Stimulated activated CD4-positive, alpha-beta T cell treated with anti-CD3 and anti-CD28 coated beads, TNF-alpha, amount 100 ng/mL, for 1 hour (primary cell): ENCODE measurements at places on chromosomes 11 and 22.

DNA sequence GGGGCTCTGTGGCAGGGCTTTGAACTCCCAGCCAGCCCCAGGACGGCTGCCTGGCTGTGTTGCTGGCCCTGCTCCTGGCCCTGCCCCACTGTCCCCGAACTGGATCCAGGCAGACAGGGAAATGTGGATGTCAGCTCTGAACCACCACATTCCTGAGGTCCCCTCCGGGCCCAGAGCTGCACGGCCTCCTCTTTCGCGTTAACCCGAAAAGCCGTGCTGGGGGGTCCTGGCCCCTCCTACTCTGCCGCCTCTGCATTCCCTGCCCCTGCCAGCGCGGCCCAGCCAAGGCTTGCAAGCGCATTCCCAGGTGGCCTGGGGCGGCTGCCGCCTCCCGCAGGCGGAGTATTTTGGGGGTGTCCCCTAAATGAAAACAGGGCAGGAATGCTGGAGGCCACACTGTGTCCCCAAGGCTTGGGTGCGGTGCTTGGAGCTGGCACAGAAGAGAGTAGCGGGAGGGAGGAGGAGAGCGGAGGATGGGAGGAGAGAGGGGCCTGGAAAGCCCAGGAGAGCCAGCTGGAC is 5.4 kb downstream of the LINC01488 start:
- no peak for DNase-seq

- DNase-seq: no peak
Measured at GRCh38 chr11:126640186-126640585, 284.7 kb downstream of the ST3GAL4 start.

DNA sequence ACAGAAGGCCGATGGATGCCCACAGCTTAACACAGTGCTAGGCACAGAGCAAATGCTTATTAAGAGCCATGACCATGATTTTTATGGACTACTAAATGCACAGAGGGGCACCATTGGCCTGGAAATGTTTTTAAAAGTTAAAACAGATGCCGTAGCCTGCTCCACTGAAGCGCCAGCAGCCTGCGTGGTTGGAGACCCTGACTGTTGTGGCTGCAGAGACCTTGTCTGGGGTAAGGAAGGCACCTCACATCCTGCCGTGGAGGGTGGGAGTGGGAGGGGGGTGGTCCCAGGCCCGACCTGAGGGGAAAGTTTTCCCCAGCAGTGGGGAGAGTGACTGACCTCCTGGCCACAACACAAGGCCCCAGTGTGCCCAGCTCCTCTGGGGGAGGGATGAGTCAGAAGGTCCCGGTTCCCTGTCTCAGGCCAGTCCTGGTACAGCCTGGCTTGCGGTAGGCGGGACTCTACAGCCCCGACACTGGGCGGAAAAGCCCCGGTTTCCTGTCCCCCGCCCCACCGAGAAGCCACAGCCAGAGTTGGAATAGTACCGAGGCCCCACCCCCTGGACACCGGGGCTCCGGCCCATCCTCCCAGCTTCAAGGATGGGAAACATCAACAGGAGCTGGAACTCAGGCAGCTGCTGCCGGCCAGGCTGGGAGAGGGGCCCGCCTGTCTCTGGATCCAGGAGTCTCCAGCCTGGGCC is 7.0 kb downstream of the CHST1 start:
- DNase-seq: no peak

DNA sequence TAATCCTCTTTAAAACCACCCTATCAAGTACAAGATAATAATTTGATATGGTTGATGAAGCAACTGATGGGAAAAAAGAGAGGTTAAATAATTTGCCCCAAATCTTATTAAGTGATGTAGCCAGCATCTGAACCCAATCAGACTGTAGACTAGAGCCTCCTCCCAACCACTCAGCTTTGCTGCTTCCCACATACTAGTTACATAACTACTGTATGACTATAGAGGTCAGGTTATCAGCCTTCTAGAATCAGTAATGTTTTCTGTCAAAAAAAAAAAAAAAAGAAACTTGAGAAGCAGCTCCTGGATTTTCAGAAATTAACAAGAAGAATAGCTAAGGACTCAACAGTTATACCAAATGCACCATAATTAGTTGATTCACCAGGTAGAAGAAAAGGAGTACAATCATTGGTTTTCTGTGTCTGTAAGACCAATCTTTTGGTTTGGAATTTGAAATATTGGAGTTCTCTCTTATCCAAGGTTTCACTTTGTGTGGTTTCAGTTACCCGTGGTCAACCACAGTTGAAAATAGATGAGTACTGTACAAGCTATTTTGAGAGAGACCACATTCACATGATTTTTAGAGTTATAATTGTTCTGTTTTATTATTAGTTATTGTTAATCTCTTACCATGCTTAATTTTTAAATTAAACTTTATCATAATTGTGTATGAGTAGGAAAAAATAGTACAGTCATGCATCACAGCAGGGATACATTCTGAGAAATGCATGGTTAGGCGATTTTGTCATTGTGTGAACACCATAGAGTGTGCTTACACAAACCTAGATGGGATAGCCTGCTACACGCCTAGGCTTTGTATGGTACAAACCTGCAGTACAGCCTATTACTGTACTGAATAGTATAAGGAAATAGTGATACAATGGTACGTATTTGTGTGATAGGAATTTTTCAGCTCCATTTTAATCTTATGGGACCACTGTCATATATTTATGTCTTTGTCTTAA is 72.2 kb downstream of the PDHX start:
- no peak for DNase-seq

GRCh38 chr11:14577835-14578529 is 57.8 kb upstream of the PSMA1 start:
- DNase-seq: no peak

DNA sequence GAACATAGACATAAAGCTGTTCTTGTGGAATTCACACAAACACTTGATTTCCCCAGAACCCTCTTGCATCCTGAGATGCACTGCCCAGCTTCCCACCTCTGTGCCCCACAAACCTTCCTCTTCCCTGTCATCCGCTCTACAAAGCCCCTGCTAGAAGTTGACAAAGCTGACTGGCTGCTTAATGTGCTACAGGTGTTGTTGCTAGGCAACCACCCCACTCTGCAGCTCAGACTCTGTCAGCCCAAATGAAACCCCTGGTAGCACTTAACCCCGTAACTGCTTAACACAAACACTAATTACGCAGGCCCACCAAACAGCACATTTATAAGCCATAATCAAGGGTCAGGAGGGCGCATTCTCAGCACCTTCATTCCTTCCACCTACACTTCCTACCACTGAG is 172.0 kb upstream of the CADM1 start:
- DNase-seq: no peak

DNA sequence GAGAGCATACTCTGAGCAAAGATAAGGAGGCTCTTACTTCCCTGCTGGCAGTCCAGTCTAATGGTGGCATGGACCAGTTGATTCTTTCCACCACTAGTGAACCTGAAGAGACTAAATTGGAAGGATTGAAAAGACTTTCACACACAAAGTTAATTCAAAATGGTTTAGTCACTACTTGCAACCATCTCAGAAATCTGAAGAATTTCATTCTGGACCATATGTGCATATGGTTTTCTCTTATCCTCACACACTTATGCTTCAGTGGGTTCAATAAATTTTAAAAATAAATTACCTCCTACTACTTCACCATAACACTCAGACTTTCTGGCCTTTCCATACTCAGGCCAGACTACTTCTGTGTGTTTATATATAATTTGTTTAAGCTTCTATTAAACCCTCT is 44.7 kb downstream of the CADM1 start:
- DNase-seq: no peak

- no peak for DNase-seq
Measured at GRCh38 chr11:93033093-93033492, 63.6 kb downstream of the MTNR1B start.

GRCh38 chr11:67024410-67024809 is 1.5 kb downstream of the SYT12 start:
- DNase-seq: peak; percentile 13

DNA sequence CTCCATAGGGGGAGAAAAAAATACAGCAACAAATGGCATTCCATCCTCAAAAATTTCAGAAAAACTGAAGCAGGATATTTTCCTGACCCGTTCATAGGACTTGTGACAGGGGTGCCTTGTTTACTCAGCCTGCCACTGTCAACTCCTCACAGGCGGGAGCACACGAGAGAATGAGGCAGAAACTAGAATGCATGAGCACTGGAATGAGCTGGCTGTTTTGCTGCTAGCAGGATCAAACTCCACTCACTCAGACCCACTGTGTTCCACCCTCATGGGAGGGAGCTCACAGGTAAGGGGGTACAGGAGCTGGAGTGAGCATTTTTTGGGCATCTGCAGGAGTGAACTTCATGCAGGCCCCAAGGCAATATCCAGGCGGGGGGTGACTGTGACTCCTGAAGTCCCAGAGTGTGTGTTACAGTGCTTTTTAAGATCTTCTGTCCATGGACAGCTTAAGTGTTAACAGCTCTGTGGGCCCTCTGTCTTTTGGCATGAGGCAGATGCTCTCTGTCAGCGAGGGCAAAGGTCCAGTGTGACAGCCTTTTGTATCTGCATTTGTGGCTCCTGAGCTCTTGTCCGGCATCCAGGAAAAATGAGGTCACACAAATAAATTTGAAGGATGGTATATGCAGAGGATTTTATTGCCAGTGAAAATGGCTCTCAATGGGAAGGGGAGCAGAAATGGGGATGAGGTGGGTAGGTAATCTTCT is 905.7 kb upstream of the TENM4 start:
- no peak for DNase-seq

DNA sequence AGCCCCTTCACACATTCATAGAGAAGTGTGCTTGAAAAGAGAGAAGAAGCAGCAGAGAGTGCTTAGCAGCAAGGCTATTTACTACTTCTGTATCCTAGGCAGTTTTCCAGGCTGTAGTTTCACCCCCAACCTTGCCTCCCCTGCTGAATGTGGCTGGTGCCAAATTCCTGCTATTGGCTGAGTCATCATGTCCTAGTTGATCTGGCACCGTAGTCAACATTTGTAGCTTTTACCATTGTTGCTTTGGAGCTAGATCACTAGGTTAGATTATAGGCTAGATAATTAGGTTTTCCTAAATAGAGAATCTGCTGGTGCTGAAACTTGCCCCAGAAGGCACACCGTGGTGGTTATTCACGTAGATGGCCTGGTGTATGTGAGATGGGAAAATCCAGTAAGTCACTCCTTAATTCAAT is 32.7 kb downstream of the ARHGAP42 start:
- DNase-seq: no peak

DNA sequence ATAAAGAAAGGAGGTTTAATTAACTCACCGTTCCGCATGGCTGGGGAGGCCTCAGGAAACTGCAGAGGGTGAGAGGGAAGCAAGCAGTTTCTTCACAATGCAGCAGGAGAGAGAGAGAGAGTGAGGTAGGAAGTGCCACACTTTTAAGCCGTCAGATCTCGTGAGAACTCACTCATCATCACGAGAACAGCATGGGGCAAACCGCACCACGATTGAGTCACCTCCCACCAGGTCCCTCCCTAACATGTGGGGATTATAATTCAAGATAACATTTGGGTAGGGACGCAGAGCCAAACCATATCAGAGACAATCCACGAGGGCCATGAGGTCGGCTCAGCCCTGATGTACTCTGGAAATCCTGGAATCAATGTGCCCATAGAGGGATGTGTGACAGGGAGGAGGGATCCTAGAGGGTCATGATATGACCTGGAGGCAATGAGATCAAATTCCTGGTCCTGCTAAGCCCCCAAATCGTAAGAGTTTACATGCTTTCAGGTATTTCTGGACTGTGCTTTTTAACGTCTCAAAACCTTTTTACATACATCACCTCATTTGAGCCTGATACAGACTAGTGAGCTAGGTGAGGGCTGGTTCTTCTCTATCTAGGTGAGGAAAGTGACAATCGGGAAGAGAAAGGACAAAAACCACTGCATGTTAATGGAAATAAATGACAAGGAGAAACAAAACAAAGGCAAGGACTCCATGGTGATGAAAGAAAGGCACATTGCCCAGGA is 19.5 kb upstream of the RASSF10 start:
- DNase-seq: no peak

DNA sequence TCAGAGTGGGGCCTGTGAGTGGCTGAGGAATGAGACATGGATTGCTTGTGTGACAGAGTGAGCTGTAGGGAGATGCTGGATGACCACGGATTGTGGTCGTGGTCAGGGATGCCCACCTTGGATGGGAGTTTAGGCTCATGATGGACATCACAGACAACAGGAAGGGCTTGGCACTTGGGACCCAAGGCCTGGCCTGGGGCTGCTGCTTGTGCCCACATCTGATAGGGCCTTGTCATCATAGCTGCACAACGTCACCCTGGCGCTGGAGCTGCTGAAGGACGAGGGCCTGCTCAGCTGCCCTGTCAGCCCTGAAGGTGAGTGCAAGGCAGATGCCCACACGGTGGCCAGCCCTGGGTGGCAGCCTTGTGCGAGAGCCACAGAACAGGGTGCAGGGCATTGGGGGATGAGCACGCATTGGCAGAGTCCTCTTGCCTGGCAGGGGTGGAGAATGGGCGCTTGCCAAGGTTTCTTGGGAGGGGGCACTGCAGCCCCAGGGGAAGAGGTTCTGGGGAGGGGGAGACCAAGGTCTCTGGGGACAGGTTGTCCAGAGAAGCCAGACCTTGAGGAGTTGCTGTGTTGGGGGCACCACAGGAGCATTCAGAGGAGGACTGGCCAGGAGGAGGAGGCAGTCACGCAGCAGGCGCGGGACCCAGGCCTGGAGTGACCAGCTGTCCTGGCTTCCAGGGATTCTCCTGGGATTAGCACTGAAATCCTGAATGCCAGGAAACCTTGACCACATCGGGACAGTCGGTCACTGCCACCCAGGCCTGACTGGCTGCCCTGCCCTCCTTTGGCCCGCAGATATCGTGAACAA is 25.0 kb downstream of the PARVG start:
- no peak for DNase-seq

GRCh38 chr11:69008737-69009440 is 4.2 kb downstream of the MRGPRF start:
- DNase-seq: no peak

- no peak for DNase-seq
Measured at GRCh38 chr11:27354359-27354965, 8.6 kb downstream of the CCDC34 start.

- no peak for DNase-seq
Measured at GRCh38 chr11:1827095-1827813, 7.5 kb upstream of the SYT8 start.

- DNase-seq: no peak
Measured at GRCh38 chr11:1109918-1110705, 35.4 kb downstream of the MUC2 start.
